ENCODE measurements at places on chromosomes 3 and 15. TPM values are rescaled to one million over a fixed set of nuclear protein-coding genes. Genes with fewer than 3 reads are reported as not detected.

ARHGEF26 gene
- 2.7 TPM for total RNA-seq

GOLGA6L4 gene
- 1.9 TPM for total RNA-seq

DPH3 gene
- total RNA-seq: 17.2 TPM

DNA sequence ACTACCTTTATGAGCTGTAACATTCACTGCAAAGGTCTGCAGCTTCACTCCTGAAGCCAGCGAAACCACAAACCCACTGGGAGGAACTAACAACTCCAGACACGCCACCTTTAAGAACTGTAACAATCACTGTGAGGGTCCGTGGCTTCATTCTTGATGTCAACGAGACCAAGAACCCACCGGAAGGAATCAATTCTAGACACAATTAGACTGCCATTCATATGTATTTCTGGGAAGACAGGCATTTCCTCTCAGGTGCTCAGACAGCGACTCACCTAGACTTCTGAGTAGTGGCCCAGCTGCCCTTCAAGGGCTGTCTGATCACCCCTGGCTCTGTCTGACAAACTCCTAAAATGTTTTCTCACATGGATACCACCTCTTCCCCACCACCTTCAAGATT is 506.8 kb downstream of the PDCD6IP start:
- DNase-seq: no peak
- H3K27ac ChIP-seq: no peak overlapping the region
- no peaks in the 10 kb centered on the region for H3K27me3 ChIP-seq
- no peaks in the 10 kb centered on the region for H3K4me1 ChIP-seq
- no peaks in the 10 kb centered on the region for H3K36me3 ChIP-seq

DNA sequence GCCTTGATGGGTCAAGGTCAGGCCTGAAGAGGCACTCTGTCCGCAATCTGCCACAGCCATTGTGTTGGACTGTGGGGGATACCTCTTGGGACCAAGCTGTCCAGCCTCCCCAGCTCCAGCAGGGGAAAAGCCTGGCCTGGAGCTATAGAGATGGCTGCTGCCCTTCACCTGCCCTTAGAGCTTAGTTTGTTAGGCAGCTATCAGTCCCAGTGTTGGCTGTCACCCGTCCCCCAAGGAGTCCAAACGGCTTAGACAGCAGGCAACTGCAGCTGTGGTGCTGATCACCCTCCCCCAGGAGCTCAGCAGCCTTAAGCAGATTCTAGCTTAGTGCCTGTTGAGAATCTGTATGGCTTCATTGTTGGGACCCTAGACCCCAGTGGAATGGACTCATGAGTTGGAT is 180.3 kb downstream of the MYRIP start:
- no peak for DNase-seq
- H3K4me1 ChIP-seq: no peaks in the 10 kb centered on the region
- no peak overlapping the region for H3K4me3 ChIP-seq
- H3K27me3 ChIP-seq: no peaks in the 10 kb centered on the region
- H3K36me3 ChIP-seq: no peaks in the 10 kb centered on the region

DNA sequence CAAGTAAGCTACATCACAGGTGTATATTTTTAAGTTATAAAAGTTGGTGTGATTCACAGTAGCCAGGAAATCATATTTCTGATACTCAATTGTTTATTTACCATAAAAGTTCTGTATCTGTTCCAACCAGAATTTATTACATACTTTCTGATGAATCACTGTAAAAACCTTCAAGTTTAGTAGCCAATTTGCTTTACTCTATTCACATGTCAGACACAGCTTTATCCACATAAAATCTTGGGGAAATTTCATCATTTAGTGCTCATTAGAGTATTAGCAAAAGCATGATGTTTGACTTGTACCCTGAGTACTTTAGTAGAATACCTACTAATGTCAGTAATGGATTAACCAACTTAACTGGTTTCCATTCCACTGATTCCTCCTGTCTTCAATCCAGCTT is 249.8 kb downstream of the POLQ start:
- no peaks in the 10 kb centered on the region for H3K36me3 ChIP-seq
- H3K4me1 ChIP-seq: no peaks in the 10 kb centered on the region
- no peak overlapping the region for H3K4me3 ChIP-seq
- H3K27ac ChIP-seq: no peak overlapping the region
- no peaks in the 10 kb centered on the region for H3K27me3 ChIP-seq

DNA sequence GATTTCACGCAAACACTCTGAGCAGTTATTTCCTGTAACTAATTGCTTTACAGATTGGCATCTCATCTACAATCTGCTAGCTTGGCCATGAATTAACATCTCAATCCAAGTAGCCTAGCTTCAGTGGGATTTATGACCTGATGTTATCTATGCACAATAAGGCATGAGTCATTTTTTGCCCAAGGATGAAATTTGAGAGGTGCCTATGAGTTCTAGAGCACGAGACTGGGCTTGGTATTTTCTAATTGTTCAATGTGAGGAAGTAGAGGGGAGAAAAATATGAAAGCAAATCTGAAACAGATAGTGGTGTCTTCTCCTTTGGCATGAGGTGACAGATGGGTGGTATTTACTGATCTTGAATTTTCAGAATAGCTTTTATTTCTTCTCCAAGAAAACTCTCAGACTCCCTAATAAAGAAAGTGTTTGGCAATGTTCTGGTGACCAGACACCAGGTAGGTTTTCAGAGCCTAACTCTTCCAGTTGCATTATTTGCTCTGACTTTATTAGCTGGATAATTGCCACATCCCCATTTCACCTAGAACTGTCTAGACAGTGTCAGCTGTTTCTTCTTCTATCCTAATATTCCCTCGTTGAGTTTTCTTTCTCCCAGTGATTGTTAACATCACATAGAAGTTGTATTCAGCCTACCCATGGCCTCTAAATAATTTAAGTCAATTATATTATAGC is 301.0 kb upstream of the UMPS start:
- H3K27me3 ChIP-seq: no peaks in the 10 kb centered on the region
- H3K4me1 ChIP-seq: no peaks in the 10 kb centered on the region
- H3K27ac ChIP-seq: no peak overlapping the region
- DNase-seq: no peak

GRCh38 chr3:120177707-120178306 is 83.6 kb upstream of the GSK3B start:
- no peaks in the 10 kb centered on the region for H3K36me3 ChIP-seq
- H3K4me3 ChIP-seq: no peak overlapping the region

- H3K36me3 ChIP-seq: no peaks in the 10 kb centered on the region
- no peaks in the 10 kb centered on the region for H3K4me1 ChIP-seq
- H3K4me3 ChIP-seq: no peak overlapping the region
- DNase-seq: no peak
- H3K27ac ChIP-seq: no peak overlapping the region
Observed at GRCh38 chr15:92268900-92269299, 124.8 kb upstream of the ST8SIA2 start.

DNA sequence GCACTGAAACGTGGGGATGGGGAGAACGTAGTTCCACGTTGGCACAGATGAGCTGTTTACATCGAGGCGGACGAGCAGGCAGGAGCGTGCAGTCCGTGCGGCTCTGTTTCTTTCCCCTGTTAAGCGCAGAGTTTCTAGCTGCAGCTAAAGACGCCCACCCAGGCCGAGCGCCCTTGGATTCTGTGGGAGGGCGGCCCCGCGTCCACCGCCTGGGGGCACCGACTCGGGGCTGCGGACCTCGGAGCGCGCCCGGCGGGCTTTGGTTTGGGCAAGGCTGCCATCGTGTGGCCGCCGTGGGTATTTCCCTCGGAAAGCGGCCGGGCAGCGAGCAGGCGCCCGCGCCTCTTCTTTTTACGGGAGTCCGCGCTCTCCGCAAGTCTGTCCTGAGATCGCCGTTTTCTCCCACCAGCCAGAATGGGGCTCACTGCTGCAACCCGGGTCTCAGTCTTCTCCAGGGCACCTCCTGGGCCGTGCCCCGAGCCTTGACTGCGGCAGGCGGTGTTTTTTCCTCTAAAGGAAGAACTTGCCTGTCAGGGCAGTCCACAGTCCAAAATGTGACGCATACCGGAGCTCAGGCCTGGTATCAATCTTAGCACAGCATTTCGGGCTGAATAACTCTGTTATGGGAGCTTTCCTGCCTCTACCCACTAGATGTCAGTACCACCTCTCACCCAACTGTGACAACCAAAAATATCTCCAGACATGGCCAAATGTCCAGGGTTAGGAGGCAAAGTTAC is 219.9 kb upstream of the IGF1R start:
- peaks cover 12% of the 10 kb centered on the region for H3K4me1 ChIP-seq
- H3K27me3 ChIP-seq: peaks cover 46% of the 10 kb centered on the region
- peak overlapping the region; percentile 57 for H3K4me3 ChIP-seq
- DNase-seq: peak; percentile 91
- H3K27ac ChIP-seq: no peak overlapping the region
- no peaks in the 10 kb centered on the region for H3K36me3 ChIP-seq

DNA sequence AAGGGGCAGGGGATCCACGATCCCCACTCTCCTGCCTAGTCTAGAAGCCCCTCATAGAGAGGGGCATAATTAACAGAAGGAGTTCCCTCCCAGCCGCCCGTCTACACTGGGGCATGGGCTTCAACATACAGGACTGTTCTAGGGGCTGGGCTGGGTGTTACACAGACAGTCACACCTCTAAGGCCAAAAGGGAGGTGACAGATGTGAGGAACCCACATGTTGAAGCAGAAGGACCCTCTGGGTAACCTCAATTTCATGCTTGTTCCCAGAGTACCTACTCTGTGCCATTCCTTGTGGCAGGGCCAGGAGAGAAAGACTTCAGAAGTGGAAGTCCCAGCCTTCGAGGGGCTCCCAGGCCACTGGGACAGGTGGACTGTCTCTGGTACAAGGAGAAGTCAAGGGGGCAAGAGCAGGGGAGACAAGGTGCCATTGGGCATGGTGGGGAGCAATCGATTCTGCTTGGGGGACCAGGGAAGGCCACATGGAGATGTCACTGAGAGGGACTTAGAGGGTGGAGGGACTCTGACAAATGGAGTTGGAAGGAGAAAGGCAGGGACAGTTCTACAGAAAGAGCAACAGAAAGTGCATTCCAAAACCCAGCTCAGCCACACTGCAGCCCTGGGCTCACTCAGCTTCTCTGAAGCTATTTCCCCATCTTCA is 71.3 kb downstream of the CPN2 start:
- DNase-seq: no peak
- H3K36me3 ChIP-seq: no peaks in the 10 kb centered on the region
- no peak overlapping the region for H3K4me3 ChIP-seq
- peaks cover 9% of the 10 kb centered on the region for H3K4me1 ChIP-seq
- H3K27ac ChIP-seq: no peak overlapping the region
- H3K27me3 ChIP-seq: no peaks in the 10 kb centered on the region

- H3K27ac ChIP-seq: no peak overlapping the region
- H3K36me3 ChIP-seq: no peaks in the 10 kb centered on the region
- no peaks in the 10 kb centered on the region for H3K4me1 ChIP-seq
- no peaks in the 10 kb centered on the region for H3K27me3 ChIP-seq
Observed at GRCh38 chr3:60898321-60898720, 352.9 kb downstream of the FHIT start.

DNA sequence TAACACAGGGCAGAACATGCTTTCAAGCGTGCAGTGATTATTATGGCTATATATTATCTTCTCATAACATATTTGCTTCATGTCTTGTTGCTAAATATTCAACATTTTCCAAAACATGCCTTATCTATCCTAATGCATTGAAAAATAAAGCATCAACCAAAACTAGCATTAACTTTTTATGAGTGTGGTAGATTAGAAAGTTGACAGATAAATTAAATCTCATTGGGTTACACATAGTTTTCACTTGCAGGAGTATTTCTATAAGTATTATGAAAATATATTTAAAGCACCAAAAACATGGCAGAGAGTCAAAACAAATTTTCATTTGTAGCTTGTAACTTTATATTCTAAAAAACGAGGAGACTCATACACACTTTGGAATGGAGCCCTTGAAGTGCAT is 141.5 kb downstream of the CADM2 start:
- no peaks in the 10 kb centered on the region for H3K4me1 ChIP-seq
- H3K4me3 ChIP-seq: no peak overlapping the region
- H3K36me3 ChIP-seq: no peaks in the 10 kb centered on the region
- H3K27ac ChIP-seq: no peak overlapping the region
- no peak for DNase-seq
